ENCODE measurements at places on chromosomes 3 and 15.

GRCh38 chr3:48194446-48195071 lies 6.3 kb upstream of the CDC25A start:
- no peak for DNase-seq

DNA sequence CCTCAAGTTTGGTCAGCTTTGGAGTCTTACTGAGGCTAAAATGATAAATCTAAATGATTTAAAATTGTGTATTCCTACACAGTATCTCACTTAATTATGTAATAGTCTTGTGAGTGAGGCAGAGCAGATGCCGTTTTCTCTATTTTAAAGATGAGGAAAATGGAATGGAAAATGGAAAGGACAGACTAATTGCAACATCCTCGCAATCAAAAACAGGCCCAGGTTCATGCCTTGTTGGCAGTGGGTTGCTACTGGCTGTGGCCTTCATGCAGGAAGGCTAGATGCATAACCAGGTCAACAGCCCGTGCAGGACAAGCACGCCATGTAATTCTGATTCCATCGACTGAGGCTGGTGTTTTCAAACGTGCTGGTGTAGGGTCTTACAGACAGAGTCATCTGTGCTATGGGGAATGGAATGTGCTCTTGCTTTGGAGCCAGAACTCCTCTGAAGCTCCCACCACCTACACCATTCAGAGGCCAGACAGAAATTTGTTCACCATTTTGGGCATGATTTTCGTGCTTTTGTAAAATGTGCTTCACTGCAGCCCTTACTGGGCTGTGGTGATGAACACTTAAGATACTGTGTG lies 37.9 kb downstream of the MLH1 start:
- no peak for DNase-seq

DNA sequence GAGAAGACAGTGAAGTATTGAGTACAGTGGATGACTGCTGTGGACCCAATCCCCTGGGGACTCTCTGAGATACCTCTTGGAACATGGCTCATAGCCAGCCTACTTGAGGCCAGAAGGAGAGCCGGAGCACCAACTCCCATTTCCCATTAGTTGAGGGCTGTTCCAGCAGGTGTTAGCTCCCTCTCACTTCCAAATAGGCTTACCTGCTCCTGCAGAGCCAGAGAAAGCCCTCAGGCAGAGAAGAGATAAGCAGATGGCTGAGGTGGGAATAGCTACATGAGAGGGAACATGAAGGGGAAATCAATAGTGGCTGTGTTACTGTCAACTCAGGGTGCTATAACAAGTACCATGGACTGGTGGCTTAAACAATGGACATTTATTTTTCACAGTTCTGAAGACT lies 4.6 kb upstream of the CCK start:
- no peak for DNase-seq

DNA sequence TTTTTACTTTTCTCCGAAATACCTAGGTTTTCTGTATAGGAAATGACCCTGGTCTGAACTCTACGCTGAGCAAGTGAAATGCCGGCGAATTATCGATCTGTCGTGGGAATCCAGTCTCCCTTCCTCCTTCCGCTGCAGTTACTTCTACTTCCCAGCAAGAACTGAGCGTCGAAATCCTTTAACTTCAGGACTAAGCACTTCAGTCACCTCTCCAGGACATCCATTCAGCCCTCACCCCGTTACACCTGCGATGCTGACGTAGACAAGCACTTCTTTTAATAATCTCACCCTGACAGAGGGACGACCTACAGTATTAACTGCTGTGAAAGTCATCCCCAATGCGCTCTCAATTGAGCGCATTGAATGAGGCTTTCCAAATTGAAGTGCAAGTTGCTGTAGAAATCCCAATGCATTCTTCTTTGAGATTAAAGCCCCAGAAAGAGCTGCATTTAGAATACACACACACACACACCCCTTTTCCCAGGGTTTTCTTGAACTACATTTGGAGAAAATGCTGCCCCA lies 1.3 kb downstream of the TOP2B start:
- no peak for DNase-seq

- no peak for DNase-seq
Observed at GRCh38 chr3:120446891-120447668, 3.7 kb downstream of the FSTL1 start.

- DNase-seq: no peak
Observed at GRCh38 chr3:141863491-141863890, 13.0 kb upstream of the ATP1B3 start.
